ENCODE measurements at places on chromosomes 13 and 19. TPM values are rescaled to one million over a fixed set of nuclear protein-coding genes. Genes with fewer than 3 reads are reported as not detected.

Gene ANKLE1
- total RNA-seq: 0.40 TPM

Gene SYNE4
- 15.4 TPM for total RNA-seq

- H3K36me3 ChIP-seq: no peaks in the 10 kb centered on the region
- H3K27me3 ChIP-seq: no peaks in the 10 kb centered on the region
- peaks cover 25% of the 10 kb centered on the region for H3K4me1 ChIP-seq
- peak overlapping the region; percentile 96 for H3K27ac ChIP-seq
- peak overlapping the region; percentile 11 for H3K4me3 ChIP-seq
Observed at GRCh38 chr13:19959141-19959830, 759 bp downstream of the ZMYM2 start.

GRCh38 chr19:408902-409515 is at the start of gene C2CD4C:
TSS of gene C2CD4C (minus strand) at chr19:409147. CDS start at chr19:408361, 786 bp downstream.
- no peaks in the 10 kb centered on the region for H3K27me3 ChIP-seq
- H3K4me3 ChIP-seq: no peak within 1 kb of the TSS
- DNase-seq: no peak
- peaks cover 17% of the 10 kb centered on the region for H3K4me1 ChIP-seq
- H3K36me3 ChIP-seq: no peaks in the 10 kb centered on the region

- no peaks in the 10 kb centered on the region for H3K36me3 ChIP-seq
- H3K27me3 ChIP-seq: no peaks in the 10 kb centered on the region
- H3K4me1 ChIP-seq: peaks cover 17% of the 10 kb centered on the region
- peak overlapping the region; percentile 59 for H3K4me3 ChIP-seq
Observed at GRCh38 chr13:110715395-110716246, 2.1 kb downstream of the ING1 start.
